ENCODE measurements at places on chromosomes 5 and 9.
A peak's percentile ranks its signal among the peaks of the same experiment; 100 is the strongest.

- no peak for DNase-seq
These were observed 1229.8 kb upstream of the WWC1 start for GRCh38 chr5:167061695-167062094.

- DNase-seq = no peak
These were observed 749 bp downstream of the SOWAHA start for GRCh38 chr5:132813599-132814502.

- no peak for DNase-seq
These were observed 5.5 kb upstream of the SCGB3A1 start for GRCh38 chr5:180596668-180597231.

DNA sequence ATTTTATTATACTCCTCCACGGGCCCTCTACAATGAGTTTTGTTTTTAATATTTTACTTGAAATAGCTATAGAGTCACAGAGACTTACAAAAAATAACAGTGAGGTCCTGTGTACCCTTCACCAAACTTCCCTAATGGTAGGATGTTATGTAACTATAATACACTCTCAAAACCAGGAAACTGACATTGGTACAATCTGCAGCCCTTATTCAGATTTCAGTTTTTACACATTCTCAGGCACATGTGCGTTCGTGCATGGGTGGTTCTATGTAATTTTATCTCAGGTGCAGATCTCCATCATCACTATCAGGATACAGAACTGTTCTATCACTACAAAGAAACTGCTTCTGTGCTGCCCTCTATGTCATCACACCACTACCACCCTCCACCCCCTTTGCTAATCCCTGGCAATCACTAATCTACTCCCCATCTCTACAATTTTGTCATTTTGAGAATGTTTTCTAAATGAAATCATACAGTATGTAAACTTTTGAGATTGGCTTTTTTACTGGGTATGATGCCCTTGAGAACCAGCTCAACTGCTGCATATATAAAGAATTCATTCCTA, 16.4 kb downstream of the RAB14 start:
- DNase-seq = no peak

DNA sequence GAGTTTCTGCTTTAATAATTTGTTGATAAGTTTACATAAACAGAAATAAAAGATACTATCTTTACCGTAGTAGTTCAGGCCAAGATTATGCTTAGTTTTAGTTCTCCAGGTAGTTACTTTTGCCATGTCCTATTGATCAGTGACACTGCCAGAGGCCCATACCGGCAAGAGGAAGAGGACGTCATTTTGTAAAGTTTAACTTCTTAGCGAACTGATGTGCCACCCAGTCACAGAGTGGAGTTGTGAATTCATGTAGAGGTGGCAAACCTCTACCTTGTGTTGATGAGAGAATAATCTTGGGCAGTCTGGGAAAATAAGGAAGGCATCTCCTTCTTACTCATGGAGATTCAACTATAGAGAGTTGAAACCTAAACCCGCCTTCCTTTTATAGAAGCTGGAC, 21.8 kb downstream of the RGMB start:
- no peak for DNase-seq

GRCh38 chr5:7608772-7609171, 212.8 kb downstream of the ADCY2 start:
- no peak for DNase-seq

GRCh38 chr9:126607086-126607485, 6.6 kb upstream of the LMX1B start:
- no peak for DNase-seq

- no peak for DNase-seq
These were observed 382.1 kb downstream of the BRINP1 start for GRCh38 chr9:118987167-118987566.

DNA sequence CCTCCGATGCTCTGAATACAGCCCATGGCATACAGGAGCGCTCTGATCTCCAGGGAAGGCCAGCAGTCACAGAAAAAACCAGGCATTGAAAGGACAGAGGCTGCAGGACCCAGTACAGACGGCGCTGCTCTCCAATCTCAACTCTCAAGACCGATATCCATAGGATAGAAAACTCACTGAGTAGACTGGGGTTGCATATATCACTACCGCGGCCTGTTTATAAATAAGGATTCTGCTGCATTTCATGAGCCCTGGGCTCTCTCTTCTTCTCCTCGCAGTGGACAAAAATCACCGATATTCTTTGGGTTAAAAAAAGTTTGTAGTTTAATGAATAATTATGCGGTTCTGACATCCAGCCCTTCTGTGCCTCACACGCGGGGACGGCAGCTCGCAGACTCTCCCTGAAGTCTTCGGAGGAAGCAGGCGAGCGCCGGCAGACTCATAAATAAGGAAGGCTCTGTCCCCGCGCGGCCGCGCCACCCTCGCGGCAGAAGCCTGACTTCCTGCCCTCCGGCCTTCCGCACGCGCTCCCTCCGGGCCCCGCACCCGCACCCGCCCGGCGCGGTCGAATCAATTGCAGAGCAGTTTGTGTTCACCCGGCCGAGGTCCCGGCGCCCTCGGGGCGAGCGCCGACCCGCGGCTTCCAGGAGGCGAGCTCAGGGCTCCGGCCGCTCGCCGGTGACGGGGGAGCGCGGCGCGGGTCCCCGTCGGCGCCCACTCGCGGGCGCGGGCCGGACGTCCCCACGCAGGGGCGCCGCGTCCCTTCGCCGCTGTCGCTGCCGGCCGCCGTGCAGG, at the start of gene FAM78A:
Gene FAM78A (minus strand): TSS at position 417 of the 795 bp plus-strand sequence. CDS start 331 bp downstream, at position 86.
- no peak for DNase-seq

DNA sequence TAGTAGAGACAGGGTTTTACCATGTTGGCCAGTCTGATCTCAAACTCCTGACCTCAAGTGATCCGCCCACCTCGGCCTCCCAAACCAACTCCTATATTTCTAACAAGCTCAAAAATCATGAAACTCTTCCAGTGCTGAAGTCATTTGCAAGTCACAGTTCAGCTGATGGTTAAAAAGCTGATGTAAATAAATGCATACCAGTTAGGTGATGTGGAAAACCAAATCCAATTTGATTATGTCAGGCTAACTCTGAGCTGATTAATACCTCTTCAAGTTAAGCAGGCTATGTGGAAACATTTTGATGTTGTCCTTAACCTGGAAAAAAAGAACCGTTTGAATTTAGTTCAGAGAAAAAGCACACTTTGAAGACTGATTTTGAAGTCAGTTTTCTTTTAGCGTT, 51.0 kb downstream of the TMEM252 start:
- no peak for DNase-seq

- DNase-seq = no peak
These were observed 78.5 kb downstream of the ERP44 start for GRCh38 chr9:100020121-100020795.

DNA sequence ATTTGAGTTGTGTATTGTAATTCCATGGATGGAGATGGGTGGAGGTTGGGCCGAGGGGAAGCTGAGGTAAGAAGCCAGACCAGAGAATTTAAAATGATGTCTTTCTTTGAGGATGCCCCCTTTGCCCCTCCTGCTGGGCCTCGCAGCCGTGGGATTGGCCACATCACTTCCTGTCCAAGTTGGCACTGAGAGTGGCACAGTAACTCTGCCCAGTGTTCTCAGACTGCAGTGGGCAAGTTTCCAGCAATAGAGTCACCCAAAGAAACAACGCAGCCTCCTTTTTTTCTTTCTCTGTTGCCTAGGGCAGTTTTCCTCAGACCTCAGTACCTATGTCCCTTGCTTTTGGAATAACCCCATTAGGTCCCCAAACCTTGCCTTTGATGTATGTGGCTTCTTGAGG, 306.6 kb upstream of the DMRT1 start:
- no peak for DNase-seq

DNA sequence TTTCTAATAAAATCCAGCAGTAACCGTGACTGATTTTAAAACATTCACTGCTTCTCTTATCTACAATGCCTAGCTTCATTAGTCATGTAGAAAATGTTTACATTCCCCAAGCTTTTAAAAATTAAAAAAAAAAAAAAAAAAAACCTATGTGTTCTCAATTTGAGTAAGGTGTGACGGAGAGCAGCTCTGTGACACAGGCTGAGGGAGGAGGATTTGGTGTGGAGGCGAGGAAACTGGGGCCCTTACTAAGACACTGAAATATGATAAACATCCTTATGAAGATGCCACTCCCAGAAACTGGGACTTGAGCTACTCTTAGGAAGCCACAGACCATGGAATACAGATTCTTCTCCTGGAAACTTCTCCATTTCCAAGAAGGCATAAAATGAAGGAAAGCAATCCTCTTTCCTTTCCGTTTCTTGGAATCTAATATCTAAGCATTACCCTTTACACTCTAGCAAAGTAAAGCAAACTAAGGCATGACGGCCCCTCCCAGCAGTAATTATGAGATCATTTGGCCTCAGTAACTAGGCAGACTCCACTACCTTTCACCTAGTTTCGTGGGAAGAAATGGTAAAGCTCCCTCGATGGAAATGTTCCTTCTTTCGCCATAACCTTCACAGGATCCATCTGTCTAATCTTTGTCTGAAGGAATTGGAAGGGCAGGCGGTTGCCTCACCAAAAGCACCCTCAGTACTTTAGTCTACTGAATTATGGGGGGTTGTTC, 23.5 kb downstream of the GRAMD2B start:
- no peak for DNase-seq

DNA sequence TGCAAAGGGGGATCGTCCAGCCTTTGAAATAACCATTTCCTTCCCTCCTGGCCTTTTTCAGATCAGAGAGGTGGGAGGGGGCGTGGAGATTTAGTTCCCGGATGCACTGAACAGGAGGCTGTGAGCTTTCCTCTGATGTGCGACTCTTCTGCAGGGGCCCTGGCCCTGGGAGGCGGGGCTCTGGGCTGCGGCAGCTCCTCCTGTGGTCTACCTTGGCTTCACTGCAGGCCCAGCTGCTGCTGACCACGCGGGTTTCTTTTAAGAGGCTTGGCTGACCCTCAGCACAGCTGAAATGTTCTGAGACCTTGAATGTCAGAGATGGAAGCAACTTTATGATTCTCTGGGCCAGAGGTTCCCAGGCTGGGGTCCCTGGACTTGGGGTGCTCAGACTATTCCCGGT, 27.0 kb upstream of the COL15A1 start:
- no peak for DNase-seq

- DNase-seq = no peak
These were observed 37.8 kb upstream of the PPP3R2 start for GRCh38 chr9:101632611-101633010.

GRCh38 chr5:54644226-54644625, 126.7 kb downstream of the SNX18 start:
- no peak for DNase-seq

DNA sequence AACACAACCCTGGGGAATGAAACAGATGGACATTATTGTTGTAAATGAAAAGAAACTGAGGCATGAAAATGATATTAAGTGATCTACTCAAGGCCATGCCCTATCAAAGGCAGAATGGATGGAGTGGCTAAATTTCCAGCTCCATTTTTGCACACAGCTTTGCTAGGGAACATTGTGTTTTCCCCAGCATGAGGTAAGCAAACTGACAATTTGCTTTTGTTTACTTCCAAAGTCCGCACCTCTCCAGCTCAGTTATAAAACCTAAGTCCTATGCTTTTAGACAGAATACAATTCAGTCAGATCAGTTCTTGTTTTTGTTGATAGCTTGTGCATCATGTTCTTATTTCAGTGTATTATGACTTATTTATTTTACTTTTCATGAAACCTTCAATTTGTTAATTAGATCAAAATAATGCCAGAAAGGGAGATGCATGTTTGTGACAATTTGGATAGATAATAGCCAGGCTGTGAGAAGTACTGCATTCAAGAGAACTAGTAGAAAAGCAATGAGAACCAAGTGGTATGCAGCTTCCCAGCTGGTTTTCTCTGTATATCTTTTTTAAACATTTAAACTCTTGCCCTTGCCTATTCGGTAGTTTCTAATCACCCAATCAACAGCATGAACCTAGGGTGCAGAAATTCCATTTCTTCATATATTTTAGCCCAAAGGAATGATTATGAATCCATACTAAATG, 380.8 kb downstream of the SPATA31D1 start:
- DNase-seq = no peak

DNA sequence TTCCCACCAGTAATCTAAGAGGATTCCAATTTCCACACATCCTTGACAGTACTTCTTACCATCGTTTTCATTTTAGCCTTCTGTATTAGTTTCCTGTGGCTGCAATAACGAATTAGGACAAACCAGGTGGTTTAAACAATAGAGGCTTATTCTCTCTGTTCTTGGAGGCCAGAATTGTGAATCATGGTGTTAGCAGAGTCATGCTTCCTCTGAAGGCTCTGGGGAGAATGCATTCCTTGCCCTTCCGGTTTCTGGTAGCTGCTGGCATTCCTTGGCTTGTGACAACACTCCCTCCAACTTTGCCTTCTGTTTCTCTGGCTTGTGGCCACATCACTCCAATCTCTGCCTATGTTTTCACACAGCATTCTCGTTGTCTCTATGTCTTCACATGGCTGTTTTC, 23.5 kb downstream of the RIGI start:
- DNase-seq = no peak

DNA sequence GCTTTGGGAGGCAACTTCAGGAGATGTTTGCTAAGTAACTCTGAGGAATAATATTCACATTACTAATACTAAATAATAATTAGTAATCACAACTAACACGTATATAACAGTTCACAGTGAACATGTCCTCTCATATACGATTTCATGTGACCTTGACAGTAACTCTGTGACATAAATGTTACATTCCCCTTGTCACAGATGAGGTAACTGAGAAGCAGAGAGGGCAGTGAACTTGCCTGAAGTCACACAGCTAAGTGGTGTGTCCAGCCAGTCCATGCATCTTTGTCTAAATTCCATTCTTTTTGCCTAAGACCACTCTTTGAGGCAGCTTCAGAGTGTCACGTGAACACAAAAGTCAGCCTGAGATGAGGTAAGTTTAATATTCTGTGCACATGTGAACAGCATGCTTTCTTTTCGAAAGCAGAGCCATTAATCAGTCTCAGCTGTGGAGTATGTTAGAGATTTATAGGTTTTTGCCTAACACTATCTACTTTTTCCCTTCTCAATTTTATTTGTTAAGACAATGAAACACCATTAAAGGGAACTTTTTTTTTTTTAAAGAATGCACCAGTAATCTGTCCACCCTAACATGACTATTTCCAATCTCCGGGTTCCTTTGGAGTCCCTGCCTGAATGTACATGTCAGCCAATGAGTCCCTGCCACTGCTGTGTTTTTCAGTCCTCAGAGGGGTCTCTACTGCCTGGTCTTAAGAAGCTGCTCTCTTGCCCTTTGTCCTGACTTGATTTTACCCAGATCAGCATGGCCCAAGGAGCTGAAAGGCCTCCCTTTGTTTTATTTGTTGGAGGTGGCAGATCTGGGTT, 43.5 kb downstream of the SH3PXD2B start:
- DNase-seq = peak; percentile 39

DNA sequence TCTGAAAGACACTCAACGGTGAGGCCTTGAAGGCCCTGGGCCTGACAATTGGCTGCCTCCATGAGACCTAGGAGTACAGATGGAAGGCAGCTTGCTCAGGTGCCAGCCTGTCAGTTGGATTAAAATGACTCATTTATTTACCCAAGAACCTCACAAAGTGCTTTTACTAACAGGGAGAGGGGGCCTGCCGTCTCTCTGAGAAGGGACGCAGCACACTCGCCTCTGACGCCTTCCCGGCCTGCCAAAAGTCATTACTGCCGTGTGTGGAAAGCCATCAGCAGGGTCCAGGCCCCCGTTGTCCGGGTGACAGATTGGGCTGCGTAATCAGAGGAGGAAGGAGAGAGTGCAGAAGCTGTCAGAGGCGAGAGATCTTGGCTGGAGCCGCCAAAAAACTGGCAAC, 32.4 kb downstream of the DDX31 start:
- DNase-seq = no peak

GRCh38 chr5:116441223-116441622, 133.4 kb downstream of the SEMA6A start:
- no peak for DNase-seq

GRCh38 chr5:68269820-68270219, 54.3 kb downstream of the PIK3R1 start:
- no peak for DNase-seq
